ENCODE measurements at places on chromosomes 7 and 10. TPM values are rescaled to one million over a fixed set of nuclear protein-coding genes. Genes with fewer than 3 reads are reported as not detected.

Gene MOSPD3
- 24.5 TPM for total RNA-seq

Gene INPP5F
- 38.6 TPM for total RNA-seq

- peaks cover 31% of the 10 kb centered on the region for H3K36me3 ChIP-seq
- DNase-seq, result no peak
- no peak overlapping the region for H3K4me3 ChIP-seq
- no peaks in the 10 kb centered on the region for H3K27me3 ChIP-seq
Measured at GRCh38 chr10:127372361-127372760, 176.0 kb upstream of the INSYN2A start.

GRCh38 chr10:126387931-126388911 lies at the start of gene ADAM12:
Gene ADAM12, minus strand, starts transcription at chr10:126388477. Its CDS starts 332 bp downstream, at chr10:126388145.
- H3K4me1 ChIP-seq, result peaks cover 41% of the 10 kb centered on the region
- H3K36me3 ChIP-seq, result peaks cover 6% of the 10 kb centered on the region
- peak within 1 kb of the TSS; percentile 91 for H3K4me3 ChIP-seq
- DNase-seq, result peak; percentile 85

DNA sequence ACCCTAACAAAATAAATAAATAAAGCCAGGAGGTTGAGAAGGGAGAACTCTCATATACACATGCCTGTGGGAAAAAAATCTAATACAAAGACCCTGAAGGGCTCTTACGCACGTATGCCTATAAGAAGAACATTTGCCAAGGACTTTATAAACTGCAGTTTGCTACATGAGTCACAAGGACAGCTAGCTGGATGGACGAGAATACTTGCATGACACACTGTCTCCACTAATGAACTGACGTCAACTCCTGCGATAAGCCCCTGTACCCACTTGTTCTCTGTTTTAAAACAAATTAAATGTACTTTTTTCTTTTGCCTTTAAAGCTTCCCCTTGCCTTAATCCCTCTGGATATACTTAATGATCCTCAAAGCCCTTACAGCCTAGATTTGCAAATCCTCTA lies 374.6 kb upstream of the GHITM start:
- H3K27me3 ChIP-seq, result peaks cover under 1% of the 10 kb centered on the region
- no peaks in the 10 kb centered on the region for H3K4me1 ChIP-seq
- no peaks in the 10 kb centered on the region for H3K36me3 ChIP-seq
- no peak overlapping the region for H3K4me3 ChIP-seq
- no peak overlapping the region for H3K27ac ChIP-seq

DNA sequence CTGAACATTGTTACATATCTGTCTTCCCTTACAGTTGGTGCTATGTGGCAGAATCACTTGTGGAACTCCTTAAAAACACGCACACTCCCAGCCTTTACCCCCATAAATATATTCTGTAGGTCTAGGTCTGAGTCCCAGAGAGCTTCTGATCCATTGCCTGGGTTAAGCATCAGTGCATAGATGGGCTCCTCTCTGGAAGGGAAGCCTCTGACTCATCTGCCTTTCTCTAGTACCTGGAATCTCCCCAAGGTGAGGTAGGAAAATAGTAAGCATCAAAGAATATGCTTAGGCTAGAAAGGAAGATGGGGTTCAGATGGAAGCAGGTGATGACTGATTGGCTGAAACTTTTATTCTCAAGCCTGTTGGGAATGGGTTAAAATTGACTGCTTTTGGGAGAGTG lies 26.1 kb downstream of the PROSER2 start:
- no peaks in the 10 kb centered on the region for H3K27me3 ChIP-seq
- no peak overlapping the region for H3K27ac ChIP-seq
- no peaks in the 10 kb centered on the region for H3K4me1 ChIP-seq
- peaks cover 6% of the 10 kb centered on the region for H3K36me3 ChIP-seq

GRCh38 chr10:23067939-23068775 lies 27.2 kb upstream of the MSRB2 start:
- H3K27me3 ChIP-seq, result no peaks in the 10 kb centered on the region
- peaks cover 3% of the 10 kb centered on the region for H3K4me1 ChIP-seq
- H3K27ac ChIP-seq, result no peak overlapping the region
- H3K4me3 ChIP-seq, result no peak overlapping the region
- no peaks in the 10 kb centered on the region for H3K36me3 ChIP-seq

Gene NUTM2A
- 1.2 TPM for total RNA-seq

DNA sequence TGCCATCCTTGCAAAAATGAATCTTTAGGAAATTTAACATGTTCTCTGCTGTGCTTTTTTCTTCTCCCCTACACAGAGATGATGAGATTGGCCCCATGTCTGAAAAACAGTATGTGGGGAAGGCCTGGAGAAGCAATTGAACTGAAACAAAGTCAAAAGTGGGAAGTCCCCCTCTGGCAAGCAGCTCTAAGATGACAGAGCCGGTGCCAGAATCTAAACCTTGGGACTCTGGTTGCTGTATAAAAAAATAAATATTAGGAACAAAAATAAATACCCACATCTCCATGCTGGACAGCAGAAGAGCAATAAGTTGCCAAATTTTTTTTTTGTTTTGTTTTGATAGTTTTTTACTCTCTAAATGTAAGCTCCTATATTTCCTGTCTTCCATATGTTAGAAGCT lies 51.8 kb upstream of the TRIL start:
- DNase-seq, result no peak
- no peak overlapping the region for H3K4me3 ChIP-seq
- H3K27ac ChIP-seq, result no peak overlapping the region
- H3K27me3 ChIP-seq, result peaks cover 4% of the 10 kb centered on the region
- H3K4me1 ChIP-seq, result peaks cover 4% of the 10 kb centered on the region
- no peaks in the 10 kb centered on the region for H3K36me3 ChIP-seq

Gene MRPS16
- total RNA-seq, result 63.5 TPM

Gene WDR91
- 11.1 TPM for total RNA-seq

Gene SLC18A3
- 0.34 TPM for total RNA-seq

- no peak overlapping the region for H3K4me3 ChIP-seq
- H3K27ac ChIP-seq, result no peak overlapping the region
- DNase-seq, result no peak
- H3K27me3 ChIP-seq, result no peaks in the 10 kb centered on the region
- H3K4me1 ChIP-seq, result peaks cover 36% of the 10 kb centered on the region
- H3K36me3 ChIP-seq, result peaks cover 2% of the 10 kb centered on the region
Measured at GRCh38 chr10:48361176-48361575, 54.7 kb downstream of the MAPK8 start.

Measured in osteocyte (in vitro differentiated cells).